ENCODE measurements at places on chromosomes 4 and X.

- H3K36me3 ChIP-seq: no peaks in the 10 kb centered on the region
- peaks cover 18% of the 10 kb centered on the region for H3K4me1 ChIP-seq
- no peak for DNase-seq
- H3K4me3 ChIP-seq: no peak overlapping the region
These were observed 106.2 kb upstream of the MAML3 start for GRCh38 chr4:140260227-140260626.

DNA sequence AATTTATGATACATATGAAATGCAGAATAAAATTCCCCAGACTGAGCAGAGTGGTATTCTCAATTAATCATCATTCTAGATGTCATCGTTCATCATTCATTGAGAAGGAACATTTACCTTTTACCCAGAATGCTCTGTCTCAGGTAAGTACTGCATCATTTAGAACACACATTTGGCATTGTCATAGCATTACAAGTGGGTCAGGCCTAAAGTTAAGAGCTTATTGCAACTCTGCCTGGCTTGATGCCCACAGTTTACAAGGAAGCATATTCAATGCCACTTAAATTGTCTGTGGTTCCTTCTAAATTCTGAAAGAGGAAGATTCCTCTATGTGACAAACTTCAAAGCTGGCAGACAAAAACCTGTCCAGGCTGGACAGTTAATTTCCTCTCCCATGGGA lies 87.3 kb downstream of the CAMK2D start:
- no peaks in the 10 kb centered on the region for H3K27me3 ChIP-seq
- H3K27ac ChIP-seq: no peak overlapping the region
- no peaks in the 10 kb centered on the region for H3K36me3 ChIP-seq

GRCh38 chrX:45515262-45516215 lies 314.9 kb upstream of the DIPK2B start:
- H3K27me3 ChIP-seq: no peaks in the 10 kb centered on the region
- H3K27ac ChIP-seq: no peak overlapping the region
- H3K4me1 ChIP-seq: no peaks in the 10 kb centered on the region

DNA sequence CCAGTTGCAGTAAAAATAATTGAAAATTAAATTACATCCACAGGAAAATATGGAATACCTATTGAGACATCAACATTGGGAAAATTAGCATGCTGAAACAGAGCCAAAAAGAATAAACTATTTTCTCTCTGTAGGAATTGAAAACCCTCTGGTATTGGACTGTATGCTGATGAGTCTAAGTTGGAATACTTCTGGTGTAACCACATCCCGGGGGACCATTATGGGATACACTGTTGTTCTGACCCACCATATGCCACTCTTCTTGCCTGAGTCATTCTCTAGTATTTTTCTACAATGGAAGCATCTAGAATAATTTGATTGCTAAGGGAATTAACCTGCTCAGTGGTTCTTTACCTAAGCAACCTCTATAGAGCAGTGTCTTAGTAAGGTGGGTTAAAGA lies 640.7 kb upstream of the AGA start:
- no peak overlapping the region for H3K4me3 ChIP-seq
- no peaks in the 10 kb centered on the region for H3K36me3 ChIP-seq
- H3K4me1 ChIP-seq: no peaks in the 10 kb centered on the region

DNA sequence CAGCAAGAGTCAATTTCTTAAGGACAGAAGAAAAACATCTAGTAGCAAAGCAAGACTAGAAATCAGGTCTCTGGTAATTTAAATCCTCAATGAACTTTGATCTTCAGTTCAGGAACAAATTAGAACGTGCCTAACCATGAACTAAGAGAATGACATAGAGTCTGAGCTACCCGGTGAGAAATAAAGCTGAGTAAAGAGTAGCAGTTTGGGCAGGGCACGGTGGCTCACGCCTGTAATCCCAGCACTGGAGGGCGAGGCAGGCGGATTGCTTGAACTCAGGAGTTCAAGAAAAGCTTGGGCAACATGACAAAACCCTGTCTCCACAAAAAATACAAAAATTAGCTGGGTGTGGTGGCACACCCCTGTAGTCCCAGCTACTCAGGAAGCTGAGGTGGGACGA lies 37.7 kb downstream of the ACE2 start:
- H3K4me1 ChIP-seq: 0 out of 2 replicates have a peak, but pooled peaks cover 3% of the 10 kb centered on the region
- no peaks in the 10 kb centered on the region for H3K27me3 ChIP-seq
- no peaks in the 10 kb centered on the region for H3K36me3 ChIP-seq
- DNase-seq: no peak
- H3K4me3 ChIP-seq: no peak overlapping the region

- H3K27me3 ChIP-seq: no peaks in the 10 kb centered on the region
- peak; percentile 62 for DNase-seq
- peak overlapping the region; percentile 50 for H3K27ac ChIP-seq
- peaks cover 40% of the 10 kb centered on the region for H3K4me1 ChIP-seq
These were observed 115.9 kb upstream of the PDLIM3 start for GRCh38 chr4:185651137-185651677.

- H3K27ac ChIP-seq: no peak overlapping the region
- H3K27me3 ChIP-seq: no peaks in the 10 kb centered on the region
- no peak for DNase-seq
- no peak overlapping the region for H3K4me3 ChIP-seq
- no peaks in the 10 kb centered on the region for H3K36me3 ChIP-seq
- no peaks in the 10 kb centered on the region for H3K4me1 ChIP-seq
These were observed 6.4 kb upstream of the IL13RA2 start for GRCh38 chrX:115023811-115024210.
